ENCODE measurements at places on chromosomes 3 and 15. TPM values are rescaled to one million over a fixed set of nuclear protein-coding genes. Genes with fewer than 3 reads are reported as not detected.
A peak's percentile ranks its signal among the peaks of the same experiment; 100 is the strongest.

- no peak for DNase-seq
Observed at GRCh38 chr3:188171682-188172467, 17.9 kb downstream of the LPP start.

The IMPG2 gene
- 0.58 TPM for polyA plus RNA-seq

DNA sequence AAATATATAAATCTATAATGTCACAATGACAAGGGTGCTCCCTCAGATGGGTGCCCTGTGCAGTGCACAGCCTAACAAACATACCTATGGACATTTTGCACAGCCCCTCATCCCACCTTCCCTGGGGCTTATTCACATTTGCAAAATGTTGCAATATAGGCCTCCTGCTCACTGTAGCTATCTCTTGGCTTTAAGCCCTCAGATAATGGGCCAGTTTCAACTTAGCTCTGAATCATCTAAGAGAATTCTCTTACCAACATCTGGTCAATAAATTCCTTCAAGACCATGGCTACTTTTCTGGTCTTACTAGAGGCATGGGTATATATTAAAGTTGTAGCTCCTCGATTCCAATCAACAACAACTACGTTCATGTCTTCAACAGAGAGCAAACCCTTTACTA is 17.9 kb downstream of the LIPH start:
- no peak for DNase-seq

GRCh38 chr15:60423537-60423936 is 25.8 kb upstream of the ANXA2 start:
- peak; percentile 67 for DNase-seq

The SPINT1 gene
- 60.3 TPM for polyA plus RNA-seq

- no peak for DNase-seq
Observed at GRCh38 chr15:94532226-94532625, 300.9 kb downstream of the MCTP2 start.

The ISG20 gene
- 1.2 TPM for polyA plus RNA-seq

- no peak for DNase-seq
Observed at GRCh38 chr3:11544412-11545181, 99.1 kb downstream of the VGLL4 start.

The UBR1 gene
- 22.9 TPM for polyA plus RNA-seq
